ENCODE measurements at places on chromosomes 1 and 21.

- no peak for DNase-seq
Observed at GRCh38 chr1:115595279-115596079, 46.3 kb upstream of the VANGL1 start.

DNA sequence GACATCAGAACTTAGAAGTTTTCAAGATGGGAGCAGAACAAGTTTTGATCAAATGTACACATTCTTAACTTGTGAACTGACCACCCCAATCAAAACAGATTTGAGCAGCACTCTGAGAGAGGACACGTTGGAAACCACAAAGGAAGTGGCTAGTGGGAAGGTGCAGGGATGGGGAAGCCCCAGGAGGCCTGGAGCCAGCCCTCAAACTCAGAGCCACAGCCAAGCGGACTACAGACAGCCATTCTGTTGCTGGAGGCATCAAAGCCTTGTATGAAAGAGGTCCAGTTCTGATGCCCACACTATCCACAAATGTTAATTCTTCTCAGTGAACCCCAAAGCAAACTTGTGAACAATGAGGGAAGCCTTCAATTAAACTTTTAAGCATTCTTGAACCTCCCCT lies 143.6 kb upstream of the RAB4A start:
- DNase-seq: no peak

DNA sequence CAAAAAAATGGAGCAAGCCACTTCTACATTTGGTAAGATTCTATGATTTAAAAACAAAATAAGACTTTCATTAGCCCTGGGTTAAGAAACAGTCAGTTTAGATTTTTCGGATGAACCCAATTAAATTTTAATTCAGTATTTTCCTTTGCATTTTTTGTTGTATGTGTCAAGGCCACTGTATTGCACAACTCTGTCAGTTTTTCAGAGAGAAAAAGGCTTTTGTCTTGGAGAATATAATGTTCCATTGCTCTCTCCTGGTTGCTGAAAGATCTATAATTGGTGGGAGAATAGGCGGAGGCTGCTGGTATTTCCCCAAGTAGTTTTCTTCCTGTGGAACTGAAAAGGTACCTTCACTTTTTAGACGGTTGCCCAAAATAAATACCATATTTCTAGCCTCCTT lies 84.6 kb downstream of the NEGR1 start:
- DNase-seq: no peak

GRCh38 chr1:152014943-152015342 lies 21.3 kb upstream of the S100A10 start:
- no peak for DNase-seq

DNA sequence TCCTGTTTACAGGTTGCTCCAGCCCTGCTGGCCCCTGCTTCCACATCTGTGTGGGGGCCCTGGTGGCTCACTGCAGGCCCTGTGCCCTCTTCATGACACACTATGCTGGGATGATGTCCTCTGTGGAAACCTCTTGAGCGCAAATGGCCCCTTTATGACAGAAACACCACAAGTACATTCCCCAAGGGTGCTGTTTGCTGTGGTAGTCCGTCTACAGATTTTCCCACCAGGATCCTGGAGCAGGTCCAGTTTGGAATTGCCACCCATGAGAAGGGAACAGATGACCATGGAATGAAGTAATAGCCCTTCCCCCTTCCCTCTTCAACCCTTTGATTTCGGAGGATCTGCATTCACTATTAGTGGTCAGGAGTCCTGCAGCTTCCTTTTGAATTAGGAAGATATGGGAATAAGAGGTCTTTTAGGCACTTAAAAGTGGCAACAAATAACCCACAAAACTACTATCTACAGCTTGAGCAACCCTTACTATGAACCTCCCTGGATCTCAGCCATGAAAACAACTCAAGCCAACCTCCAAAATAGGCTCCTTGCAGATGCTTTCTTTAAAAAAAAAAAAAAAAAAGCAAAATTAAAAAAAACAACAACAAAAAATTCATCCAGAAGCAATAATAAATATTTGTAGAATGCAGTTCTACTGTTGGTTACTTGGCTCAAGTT lies 121.9 kb upstream of the TSPAN2 start:
- DNase-seq: no peak

All from vagina (tissue), 2 donors.